ENCODE measurements at places on chromosomes 2 and 18.

DNA sequence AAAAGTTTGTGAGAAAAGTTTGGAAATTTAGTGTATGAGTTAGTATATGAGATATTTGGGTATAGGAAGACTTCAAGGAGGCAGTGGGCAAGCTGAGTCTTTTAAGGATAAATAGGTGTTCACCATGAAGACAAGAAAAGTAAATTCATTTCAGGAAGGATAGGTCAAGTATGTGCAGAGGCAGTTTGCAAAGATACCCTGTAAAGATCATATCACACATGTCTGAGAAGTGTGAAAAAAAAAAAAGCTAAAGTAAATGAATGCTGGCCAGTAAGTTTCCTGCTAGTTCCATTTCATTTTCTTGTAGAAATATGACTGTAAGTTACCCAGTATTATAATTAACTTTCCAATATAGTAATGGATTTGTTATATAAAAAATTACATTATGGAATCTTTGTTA is 131.0 kb downstream of the PHLPP1 start:
- DNase-seq: no peak

- no peak for DNase-seq
Observed at GRCh38 chr2:73708527-73708926, 28.6 kb downstream of the TPRKB start.

GRCh38 chr2:18422432-18423165 is 137.9 kb downstream of the RDH14 start:
- no peak for DNase-seq

DNA sequence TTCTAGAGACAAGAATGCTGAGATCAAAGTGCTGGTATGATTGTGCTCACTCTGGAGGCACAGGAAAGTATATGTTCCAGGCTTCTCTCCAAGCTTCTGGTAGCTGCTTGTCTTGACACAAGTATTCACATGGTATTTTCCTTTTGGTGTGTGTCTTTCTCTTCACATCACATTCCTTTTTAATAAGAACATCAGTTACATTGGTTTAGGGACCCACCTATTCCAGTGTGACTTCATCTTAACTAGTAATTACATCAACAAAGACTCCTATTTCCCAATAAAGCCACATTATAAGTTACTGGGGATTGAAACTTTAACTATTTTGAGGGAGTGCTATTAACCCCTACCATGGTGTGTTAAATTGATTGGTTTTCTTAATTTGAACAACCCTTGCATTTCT is 119.1 kb downstream of the FSIP2 start:
- DNase-seq: no peak

DNA sequence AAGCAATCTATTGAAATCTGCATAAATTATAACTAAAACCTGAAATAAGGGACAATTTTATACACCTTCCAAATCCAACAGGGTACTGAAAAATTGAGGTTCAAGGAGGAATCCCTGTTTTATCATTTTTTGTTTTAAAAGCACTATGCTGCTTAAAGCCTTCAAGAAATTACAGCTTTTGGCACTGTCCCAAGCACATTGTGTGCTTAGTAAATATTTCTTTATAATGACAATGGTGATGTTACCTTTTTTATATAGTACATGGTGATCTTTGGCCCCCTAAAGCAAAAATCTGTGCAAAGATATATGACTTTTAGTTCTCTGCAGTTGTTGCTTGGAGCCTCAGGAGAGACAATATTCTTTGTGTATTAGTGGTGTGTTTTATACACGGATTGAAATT is 71.6 kb upstream of the EFEMP1 start:
- no peak for DNase-seq

DNA sequence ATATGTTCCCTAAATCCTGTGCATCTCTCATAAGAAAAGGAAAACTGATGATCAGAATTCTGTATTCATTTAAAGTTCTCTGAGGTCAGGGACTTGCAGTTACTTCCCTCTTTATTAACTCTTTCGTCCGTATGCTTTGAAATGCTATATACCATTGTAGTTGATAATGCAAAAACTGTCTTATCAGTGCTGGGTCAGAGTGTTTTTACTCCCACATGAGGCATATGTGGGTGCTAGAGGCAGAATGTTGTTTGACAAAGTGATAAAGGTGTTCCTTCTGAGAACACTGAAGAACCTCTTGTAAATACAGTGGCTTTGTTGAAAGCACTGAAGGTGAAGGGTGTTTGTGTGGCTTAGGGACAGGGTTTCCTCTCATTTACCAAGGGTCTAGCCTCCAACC is 136.5 kb upstream of the NFATC1 start:
- no peak for DNase-seq

GRCh38 chr18:64180171-64180570 is 31.3 kb upstream of the LINC00305 start:
- no peak for DNase-seq

DNA sequence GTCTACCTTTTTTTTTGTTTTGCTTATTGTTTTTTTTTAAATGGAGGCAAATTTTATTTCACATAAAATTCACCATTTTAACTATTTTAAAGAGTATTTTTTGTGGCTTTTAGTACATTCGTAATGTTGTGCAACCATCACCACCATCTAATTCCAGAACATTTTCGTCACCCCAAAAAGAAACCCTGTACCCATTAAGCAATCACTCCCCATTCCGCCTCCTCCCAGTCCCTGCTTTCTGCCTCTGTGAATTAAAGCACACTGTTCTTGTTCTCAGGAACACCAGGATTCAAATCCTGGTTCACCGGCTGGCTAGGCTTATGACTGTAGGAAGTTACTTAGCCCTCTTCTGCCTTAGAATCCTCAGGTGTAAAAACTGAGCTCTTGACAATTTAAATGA is 36.9 kb upstream of the EPAS1 start:
- DNase-seq: no peak

DNA sequence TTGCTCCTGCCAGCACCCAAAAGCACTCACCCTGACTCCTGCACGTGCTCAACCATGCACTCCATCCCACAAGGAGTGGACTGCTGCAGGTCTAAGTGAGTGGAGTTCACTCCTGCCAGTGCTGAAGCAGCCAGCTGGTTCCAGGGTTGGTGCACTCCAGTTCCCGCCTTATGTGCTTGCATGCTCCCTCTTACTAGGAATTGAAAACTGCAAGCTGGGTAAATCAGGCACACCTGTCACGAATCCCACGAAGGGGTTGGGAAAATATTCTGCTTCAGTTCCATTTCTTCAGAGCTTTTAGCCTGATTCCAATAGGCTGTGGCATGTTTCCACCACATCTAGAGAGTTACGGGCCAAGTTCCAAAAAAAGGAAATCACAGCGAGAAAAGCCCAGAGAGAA is 1365.5 kb upstream of the CHAC2 start:
- DNase-seq: no peak

DNA sequence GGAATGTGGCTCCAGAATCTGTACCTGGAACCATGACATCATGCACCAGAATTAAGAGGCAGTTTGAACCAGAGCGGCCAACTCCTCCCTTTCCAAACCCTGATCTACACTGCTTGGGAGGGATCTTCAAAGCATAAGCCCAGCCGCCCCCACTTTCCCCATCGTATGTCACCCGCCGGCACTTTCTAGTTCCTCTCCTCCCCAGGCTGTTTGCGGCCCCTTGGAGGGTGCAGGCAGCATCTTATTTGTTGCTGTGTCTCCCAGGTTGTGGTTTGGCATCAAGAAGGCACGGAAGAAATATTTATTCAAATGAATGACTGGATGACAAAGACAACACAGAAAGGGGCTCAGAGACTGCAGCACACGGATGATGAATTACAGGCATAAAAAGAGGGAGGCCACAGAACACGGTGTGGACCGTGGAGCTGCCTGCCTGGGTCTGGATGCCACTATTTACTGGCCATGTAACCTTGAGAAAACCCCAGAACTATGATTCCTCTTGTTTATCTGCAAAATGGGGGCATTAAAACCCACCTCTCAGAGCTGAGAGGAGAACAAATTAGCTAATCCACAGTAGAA is 305.8 kb downstream of the EIPR1 start:
- DNase-seq: no peak

DNA sequence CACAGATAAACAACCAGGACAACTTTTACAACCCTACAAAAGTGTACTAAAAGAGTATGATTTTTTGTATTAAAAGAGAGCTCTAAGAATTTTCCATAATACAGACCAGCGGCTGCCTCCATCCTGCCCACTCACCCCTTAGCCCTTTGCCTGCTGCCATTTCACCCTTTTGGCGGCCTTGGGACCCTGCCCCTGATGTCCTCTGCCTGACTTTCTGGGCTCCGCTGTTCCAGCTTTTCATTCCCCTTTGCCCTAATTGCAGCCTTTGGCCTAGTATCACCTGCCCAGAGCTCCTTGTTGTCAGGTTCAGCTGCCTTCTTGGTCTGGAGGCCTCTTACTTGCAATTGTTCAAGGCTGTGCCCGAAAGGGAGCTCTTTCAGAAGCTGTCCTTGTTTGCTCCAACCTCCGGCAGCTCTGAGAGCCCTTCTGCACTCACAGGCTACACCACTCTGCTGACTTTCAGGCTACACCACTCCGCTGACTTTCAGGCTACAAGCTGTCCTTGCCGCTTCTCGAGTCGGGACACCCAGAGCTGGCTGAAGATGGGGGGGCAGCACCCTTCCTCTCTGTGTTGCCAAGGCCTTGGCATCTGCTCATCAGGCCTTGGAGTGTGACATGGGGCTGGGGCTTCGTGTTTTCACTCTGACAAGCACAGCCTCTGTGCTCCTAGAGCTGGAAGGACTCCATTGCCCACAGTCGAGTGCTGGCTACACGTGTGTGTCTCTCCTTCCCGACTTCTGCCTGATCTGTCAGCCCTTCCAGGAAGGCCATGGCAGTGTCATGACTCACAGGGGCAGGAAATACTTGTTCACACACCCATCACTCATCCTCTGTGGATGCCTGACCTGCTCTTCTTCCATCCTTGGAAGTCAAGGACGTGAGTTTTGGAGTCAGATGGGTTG is 43.1 kb upstream of the HDAC4 start:
- no peak for DNase-seq

Measured in GM19239 (cell line).